ENCODE measurements at places on chromosomes 3 and 15.

DNA sequence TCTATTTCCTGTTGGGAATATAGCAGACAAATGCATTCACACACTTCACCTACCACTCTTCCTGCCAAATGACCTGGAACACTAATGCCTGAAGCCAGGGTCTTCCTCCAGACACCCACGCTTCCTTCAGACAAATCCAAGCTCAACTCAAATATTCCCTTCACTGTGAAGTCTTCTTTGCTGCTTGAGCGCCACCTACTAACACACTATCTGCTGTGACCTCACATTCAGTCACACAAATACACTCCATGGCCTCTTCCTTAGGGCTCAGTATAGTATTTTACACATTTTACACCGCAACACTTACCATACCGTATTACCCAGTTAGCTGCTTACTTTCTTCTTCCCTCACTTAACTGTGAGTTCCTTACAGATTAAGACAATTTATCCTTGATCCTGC is 149.4 kb downstream of the SHOX2 start:
- no peak for DNase-seq

- DNase-seq: no peak
Measured at GRCh38 chr3:184058029-184058428, 5.2 kb downstream of the HTR3C start.

DNA sequence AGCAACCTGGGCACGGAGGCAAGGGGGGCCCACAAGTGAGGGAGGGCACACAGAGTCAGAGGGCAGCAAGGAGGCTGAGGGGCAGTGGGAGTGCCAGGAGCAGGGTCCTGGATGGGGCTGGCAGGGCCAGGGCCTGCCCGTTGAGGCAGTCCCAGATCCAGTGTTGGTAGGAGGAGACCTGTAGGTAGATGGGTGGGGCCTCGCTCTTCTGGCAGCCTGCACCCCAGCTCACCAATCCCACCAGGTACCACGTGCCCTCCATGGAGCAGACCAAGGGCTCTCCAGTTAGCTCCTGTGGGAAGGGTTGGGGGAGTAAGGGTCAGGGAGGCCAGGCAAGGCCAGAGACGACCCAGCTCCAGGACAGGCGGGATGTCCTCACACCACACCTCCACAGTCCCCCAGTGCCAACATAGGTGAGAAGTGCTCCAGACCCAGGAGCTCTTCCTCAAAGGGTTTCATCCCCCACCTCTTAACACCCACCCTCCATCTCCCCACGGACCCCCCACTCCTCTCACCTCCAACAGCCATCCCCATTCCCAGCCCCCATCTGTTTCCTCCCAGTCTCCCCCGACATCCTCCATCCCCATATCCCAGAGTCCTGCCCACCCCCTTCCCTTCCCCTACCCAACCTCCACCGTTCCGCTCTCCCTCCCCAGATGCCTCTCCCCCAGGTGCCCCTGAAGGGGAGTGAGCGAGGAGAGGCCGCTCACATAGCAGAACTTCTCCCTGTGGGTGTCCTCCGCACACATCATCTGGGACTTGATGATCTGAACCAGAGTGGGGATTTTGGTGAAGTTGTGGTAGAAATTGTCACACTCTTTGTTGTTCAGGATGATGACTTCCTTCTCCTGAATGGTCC is 5.2 kb downstream of the PRSS50 start:
- DNase-seq: no peak

GRCh38 chr3:127942613-127943012 is 27.6 kb downstream of the KBTBD12 start:
- DNase-seq: no peak

- DNase-seq: no peak
Measured at GRCh38 chr3:171813278-171813896, 3.1 kb upstream of the PLD1 start.

GRCh38 chr3:64647825-64648224 is 40.0 kb downstream of the ADAMTS9 start:
- DNase-seq: no peak

GRCh38 chr3:154515921-154516320 is 85.9 kb upstream of the GPR149 start:
- no peak for DNase-seq

GRCh38 chr3:170531657-170532335 is 54.1 kb downstream of the SLC7A14 start:
- no peak for DNase-seq
